ENCODE measurements at places on chromosomes 16 and 17.

DNA sequence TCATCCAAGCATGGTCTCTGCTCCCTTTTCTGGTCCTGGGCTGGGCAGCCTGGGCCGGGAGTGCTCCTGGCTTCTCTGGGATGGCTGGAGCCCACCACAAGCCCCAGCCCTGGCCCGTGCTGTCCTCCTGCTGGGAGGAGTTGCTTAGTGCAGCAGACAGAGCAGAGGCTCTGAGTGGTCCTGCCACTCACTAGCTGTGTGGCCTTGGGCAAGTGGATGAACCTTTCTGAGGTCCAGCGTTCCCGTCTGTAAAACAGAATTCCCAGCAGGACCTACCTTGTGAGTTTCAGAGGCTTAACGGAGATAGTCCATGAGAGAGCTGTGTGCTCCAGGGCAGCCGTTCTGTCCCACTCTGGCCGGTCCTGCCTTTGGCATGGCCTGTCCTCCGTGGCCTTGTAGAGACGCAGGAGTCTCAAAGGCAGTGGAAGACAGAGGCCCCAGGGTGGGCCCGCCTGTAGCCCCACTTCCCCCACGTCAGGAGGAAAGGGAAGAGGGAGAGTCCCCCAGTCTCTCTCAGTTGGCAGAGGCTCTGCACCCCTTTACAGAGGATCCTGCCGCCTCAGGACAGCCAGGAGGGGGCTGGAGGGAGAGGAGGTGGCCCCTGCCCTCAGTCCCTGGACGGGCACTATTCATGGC lies 7.8 kb downstream of the MYO15B start:
- DNase-seq = no peak

GRCh38 chr17:36705874-36706731 lies 104.7 kb downstream of the MRM1 start:
- DNase-seq = no peak

DNA sequence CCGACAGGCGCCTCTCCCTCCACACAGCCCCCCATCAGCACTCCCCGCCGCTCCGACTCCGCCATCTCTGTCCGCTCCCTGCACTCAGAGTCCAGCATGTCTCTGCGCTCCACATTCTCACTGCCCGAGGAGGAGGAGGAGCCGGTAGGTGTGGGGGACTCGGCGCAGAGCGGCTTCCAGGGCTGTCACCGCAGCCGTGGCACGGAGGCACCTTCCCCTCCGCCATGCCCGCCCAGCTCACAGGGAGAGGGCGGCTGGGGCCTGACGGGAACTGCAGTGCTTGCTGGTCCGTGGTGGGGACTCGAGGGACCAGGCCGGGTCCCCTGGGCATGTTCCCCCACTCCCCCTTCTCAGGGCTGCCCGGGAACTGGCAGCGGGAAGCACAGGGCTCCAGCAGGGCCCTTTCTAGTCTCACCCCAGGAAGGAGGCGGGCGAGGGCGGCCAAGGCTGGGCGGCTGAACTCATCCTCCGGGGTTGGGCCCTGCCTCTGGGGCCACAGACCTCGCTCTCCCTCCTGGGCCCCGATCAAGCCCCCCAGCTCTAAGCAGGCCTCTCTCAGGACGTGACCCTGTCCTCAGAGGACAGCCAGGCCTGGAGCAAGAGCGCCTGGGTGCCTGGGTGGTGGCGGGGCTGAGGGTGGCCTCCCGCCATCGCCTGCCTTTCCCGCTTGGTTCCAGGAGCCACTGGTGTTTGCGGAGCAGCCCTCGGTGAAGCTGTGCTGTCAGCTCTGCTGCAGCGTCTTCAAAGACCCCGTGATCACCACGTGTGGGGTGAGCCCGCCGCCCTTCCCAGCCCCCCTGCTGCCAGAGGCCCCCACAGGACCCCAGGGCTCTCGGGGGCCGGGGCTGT lies 15.2 kb downstream of the TRAF7 start:
- DNase-seq = no peak

- DNase-seq = no peak
These were observed 14.5 kb upstream of the PPM1E start for GRCh38 chr17:58741121-58741625.

DNA sequence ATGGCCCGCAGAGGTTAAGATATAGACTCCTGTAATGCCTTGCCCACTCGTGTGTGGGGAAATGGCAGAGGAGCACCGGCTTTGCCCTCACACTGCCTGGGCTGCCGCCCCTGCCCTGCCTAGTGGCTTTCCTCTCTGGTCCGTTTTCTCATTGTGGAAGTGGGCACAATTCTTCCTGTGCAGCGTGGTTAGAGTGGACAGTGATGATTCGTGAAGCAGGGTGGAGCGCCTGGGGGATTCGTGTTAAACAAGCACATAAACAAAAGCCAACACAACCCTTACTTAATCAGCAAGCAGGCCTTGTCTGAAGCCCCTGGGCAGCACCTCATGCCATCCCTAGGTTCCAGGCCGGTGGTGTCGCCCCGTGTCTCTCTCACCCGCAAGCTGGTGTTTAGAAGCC lies 269.7 kb downstream of the SEC14L1 start:
- DNase-seq = no peak

DNA sequence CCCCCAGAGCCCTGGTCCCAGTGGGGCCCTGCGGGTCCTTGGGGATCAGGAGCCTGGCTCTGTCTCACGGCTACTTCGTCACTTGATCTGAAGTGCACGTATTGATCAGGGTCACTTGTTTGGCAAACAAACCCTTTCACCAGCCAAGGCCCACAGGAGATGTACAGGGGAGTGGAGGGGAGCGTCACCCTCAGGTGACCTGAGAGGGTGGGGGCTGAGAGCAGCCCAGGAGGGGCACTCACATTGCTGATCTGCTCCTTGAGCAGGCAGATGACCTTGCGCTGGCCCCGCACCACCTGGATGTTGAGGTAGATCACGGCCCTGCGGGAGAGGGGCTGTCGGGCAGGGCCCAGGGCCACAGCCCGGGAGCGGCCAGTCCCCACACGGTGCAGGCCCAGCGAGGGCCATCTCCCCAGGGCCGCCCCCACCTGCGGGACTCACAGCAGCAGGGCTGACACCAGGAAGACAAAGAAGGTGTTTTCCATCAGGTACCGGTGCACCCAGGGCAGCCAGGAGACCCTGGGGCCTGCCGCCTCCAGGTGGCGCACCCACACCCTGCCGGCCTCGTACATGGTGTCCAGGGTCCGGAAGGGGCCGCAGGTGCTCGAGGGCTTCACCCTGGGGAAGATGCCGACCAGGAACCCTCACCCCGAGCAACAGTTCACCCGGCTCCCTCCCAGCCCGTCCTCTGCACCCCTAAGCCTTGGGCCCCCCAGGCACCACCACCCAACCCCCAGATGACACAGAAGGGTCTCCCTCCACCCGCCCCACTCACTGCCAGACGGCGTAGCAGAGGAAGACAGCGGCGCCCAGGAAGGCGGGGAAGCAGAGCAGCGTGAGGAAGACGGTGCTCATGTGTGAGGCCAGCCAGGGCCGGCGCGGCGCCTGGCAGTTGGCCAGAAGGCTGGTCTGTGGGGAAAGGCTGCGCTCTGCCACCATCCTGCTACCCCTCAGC lies 11.3 kb downstream of the TMC6 start:
- DNase-seq = no peak
